ENCODE measurements at places on chromosomes 6 and 20. TPM values are rescaled to one million over a fixed set of nuclear protein-coding genes. Genes with fewer than 3 reads are reported as not detected.

Gene C6orf163
- total RNA-seq, result 10.9 TPM

Gene CCM2L
- total RNA-seq, result 1.4 TPM

Gene DLK2
- total RNA-seq, result 5.0 TPM

Gene DYNLT2
- total RNA-seq, result 2.3 TPM

Gene SYS1
- 18.0 TPM for total RNA-seq

Gene MAS1L
- total RNA-seq, result 0.89 TPM

Gene MC3R
- total RNA-seq, result not detected

Gene NKX2-4
- not detected for total RNA-seq

Gene MOCS3
- total RNA-seq, result 4.6 TPM

Gene SLC17A2
- not detected for total RNA-seq
